ENCODE measurements at places on chromosomes 4 and X.

DNA sequence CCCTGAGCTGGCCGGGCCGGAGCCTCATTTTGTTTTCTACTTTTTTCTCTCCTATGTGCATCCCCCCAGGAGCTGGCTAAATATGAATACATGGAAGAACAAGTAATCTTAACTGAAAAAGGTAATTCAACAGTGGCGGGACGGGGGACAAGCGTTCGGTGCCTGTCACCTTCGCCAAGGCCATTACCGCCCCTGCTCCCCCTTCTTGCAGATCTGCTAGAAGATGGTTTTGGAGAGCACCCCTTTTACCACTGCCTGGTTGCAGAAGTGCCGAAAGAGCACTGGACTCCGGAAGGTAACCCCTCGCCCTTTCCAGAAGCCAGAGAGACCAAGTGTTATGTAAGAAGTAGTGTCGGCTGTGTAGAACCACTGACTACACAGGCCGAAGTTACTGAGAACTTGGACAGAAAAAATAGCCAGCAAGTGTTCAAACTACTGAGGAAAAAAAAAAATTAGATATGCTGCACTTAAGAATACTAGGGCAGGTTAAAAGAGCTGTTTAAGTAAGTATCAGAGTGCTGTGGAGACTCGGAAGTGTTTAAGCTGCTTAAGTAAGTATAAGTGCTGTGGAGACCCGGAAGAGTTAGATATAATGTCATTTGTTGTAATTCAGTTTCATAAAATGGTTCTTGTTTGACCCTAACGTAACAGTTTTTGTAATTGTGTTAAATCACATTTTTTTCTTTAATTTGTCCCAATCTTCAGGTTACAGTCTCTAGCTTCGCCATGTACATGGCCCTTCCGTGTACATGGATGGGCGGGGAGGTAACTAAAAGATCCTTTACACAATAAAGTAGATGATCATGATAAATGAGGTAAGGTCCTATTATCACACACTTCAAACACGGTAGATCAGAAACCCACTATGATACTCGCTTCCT, 856 bp downstream of the SAT1 start:
- no peak for DNase-seq

DNA sequence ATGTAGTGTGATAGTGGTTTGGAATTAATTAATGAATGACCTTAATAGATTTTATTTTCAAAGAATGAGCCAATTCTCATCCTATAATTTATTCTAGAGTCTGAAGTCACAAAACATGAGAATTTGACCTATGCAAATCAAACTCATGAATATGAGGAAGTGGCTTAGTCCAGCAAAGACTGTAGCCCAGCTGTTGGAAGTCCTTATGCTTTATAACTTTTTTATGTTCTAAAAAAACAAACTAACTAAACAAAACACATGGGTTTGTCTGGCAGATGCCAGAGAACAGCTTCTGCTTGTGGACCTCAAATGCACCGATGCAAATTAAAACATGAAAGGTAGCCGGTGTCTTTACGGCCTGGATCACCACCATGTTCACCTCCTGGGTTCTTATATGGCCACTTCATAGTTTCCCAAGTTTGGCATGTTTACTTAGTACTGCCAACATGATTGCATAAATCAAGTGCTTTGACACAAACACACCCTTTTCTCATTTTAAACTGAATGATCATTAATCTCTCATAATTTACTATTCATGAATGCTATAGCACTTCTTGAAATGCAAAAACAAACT, 277.4 kb downstream of the PAPSS1 start:
- no peak for DNase-seq

- no peak for DNase-seq
These were observed 321.3 kb downstream of the RAB28 start for GRCh38 chr4:13162886-13163285.

- DNase-seq, result no peak
These were observed 236.0 kb upstream of the SLIT2 start for GRCh38 chr4:20015636-20016224.

DNA sequence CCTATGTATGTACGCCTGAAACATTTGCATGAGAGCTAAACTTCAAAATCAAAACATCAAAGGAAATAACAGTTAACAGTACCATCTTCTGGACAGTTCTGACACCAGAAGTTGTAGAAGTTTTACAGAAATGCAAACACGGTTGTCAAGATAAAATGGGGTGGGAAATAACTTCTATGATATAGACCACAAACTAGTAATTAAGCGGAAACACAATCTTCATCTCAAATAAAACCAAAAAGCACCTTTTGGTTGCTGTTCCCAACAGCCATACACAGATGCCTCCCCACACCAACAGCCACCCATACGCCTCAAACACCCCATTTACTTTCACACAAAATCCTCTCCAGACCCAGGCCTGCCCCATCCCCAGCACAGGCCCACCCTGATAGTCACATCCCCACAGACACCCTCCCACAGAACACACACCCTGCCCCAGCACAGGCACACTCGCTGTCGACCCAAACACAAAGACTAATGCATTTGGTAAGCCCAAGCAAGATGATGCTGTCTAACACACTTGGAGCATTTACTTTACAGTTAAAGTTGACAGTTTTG, 64.3 kb downstream of the TAPT1 start:
- DNase-seq, result no peak

GRCh38 chrX:15619053-15619755, 18.4 kb upstream of the ACE2 start:
- DNase-seq, result no peak

- DNase-seq, result no peak
These were observed 588.3 kb upstream of the DIPK2B start for GRCh38 chrX:45788941-45789348.

- no peak for DNase-seq
These were observed 80.5 kb downstream of the ZNF330 start for GRCh38 chr4:141301216-141301615.

DNA sequence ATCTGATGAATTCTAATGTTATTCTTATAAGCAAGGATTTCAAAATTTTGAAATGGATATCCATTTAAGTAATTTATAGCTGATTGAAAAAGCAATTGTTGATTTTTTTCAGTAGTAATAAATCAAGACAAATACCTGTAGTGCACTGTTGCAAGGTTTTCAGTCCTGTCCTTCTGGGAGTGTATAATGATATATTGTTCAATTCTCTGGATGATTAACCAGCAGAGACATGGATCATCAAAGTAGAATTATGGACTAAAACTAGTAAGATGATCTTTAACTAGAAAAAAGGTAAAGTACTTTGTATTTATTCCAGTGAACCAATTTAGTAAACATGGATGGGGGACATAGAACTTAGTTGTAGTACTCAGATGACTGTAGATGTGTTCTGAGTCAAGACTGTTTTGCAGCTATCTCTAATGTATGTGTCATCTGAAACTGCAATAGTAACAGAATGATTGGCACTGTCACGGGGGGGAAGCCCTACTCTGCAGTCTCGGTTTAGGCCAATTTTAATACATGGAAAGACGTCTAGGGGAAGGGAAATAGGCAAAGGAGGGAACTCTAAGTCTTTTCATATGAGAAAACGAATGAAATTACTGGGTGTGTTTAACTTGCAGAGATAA, 121.9 kb downstream of the GLRA3 start:
- no peak for DNase-seq

DNA sequence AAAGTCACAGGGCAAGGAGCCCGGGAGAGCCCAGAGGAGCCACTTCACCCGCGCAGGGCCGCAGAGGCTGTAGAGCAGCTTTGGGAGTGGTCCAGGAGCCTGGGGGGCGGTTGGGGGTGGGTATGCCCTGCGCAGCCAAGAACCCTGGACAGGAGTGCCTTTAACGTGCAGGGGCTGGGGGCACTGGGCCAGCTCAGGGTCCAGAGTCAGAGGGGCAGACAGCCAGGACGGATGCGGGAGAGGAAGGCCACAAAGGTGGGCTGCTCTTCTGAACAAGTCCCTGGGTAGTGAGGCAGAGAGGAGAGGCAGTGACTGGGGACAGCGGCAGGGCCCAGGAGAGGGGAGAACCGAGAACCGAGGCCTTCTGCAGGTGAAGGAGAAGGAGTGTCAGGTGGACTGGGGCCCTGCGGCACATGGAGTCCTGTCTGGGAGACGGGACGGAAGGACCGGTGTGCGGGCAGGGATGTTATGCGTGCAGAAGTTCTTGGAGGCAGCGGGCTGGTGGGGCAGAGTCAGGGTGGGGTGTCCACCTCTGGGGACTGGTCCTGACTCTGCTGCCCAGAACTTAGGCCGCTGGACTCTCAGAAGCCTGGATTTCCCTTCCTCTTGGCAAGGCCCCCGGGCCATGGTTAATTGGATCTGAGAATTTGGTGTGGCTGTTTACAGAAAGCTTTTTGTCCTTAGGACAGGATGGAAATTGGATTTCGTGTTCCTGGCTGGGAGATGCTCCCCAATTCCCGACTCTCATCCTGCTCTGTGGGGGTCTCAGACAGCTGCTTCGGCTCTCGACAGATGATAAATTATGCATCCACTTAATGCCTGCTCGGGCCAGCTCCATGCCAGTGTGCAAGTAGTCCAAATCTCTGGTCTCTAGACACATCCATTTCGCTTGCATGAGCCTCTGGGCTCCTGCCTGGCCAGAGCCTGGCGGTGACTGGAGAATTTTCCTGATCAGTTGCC, 31.9 kb downstream of the ADRA2C start:
- DNase-seq, result no peak

GRCh38 chr4:15996773-15997172, 33.8 kb upstream of the FGFBP2 start:
- no peak for DNase-seq

- no peak for DNase-seq
These were observed 162.6 kb downstream of the PRKX start for GRCh38 chrX:3550871-3551270.

DNA sequence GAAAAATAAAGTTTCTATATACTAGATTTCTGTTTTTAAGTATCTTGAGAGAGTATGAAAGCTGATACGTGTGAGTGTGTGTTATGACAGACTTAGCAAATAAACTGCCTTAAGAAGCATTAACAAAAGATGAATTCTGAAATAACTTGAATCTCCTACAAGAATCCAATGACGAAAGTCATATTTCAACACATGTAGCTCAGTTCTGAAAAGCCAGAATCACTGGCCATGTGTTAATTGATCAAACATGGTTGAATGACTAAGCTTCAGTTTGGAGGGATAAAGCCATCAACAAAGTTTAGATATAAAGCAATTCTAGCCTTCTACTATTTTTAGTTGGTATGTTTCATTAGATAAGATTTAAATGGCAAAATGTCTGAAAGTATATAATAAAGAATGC, 88.5 kb upstream of the ETNPPL start:
- DNase-seq, result no peak

DNA sequence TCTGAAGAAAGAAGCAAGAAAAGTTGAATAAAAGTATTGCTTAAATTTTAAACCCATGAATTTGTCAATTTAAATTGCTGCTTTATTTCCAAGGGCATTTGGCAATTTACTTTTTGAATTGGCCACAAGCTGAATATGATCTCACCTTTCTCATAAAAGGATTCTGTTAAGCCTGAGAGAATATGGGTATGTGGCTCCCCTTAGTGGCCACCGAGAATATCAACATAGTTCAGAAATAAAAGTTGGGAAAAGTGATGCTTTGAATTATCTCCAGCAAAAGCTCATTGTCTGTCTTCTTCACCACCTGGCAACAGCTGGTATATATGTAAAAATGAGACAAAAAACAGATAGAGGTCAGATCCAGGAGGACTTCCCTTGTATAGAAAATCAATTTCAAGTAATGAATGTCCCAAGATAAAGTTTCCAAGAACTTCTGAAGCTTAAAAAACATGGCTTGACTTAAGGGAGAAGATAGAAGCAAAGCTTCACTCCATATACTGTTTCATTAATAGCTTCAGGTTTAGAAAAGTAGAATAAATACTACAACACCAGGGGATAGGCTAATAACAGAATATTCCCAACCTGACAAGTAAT, 290.7 kb upstream of the FAM241A start:
- DNase-seq, result no peak

DNA sequence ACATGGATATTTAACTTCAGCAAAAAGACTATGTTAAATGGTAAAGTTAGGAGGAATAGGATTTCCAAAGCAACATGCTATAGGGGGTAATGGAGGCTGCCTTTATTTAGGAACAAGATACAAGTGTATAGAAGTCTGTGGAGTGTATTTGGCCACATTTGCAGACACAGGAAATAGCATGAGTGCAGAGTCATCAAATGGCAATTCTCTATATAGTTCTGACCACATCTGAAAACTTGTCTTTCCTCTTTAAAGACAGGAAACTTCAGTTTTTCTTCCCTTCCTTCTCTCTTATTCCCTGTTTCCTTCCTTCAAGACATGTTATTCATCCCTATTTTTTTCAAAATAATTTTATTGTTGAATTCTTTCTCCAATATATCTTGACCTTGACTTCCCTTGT, 119.3 kb upstream of the PITX2 start:
- DNase-seq, result no peak

DNA sequence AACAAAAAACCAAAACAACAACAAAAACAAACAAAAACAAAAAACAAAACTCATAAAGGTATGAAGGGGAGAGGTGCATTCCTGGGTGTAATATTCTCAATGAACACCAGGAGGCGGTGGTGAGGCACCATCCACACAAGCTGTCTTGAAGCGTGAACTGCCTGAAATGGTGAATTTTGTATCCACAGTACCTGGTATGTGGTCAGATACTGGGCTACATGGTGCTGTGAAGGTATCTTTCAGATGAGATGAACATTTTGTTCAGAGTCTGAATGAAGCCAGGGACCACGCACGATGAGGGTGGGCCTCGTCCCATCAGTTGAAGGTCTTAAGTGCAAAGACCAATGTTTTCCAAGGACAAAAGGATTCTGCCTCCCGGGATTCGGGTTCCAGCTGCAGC, 58.5 kb downstream of the ASMT start:
- DNase-seq, result no peak

DNA sequence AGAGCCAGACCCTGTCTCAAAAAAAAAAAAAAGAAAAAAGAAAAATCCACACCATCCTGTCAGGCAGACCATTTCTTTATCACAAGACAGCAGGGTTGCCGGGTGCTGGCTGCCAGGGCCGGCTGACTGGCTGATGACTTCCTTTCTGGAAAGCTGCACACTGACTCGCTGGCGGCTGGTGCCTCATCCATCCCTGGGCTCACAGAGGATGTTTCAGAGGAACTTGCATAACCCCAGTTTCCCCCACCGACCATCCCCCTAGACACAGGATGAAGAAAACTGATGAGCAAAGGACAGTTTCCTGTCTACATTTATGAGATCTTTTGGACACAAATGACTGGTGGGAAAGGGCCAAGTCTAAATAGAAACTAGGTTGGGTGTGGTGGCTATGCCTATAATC, 14.1 kb downstream of the HPSE start:
- DNase-seq, result no peak

DNA sequence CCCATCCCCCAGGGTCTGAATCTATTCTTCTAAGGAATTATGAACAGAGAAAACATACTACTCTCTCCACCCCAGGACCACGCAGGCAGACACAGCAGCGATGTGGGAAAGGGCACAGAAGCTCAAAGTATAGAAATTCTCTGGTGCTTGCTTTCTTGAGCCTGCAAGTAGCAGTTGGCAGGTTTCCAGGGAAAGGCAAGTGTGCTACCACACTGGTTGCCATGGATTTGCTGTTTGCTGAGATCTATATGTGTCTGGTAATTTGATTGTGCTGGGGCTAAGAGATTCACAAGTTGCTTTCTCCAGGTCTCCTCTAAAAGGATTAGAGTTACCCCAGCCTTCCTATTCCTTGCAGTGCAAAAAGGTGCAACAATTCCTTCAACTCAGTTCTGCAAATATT, 83.1 kb downstream of the GUCY2F start:
- DNase-seq, result no peak
